GM13977 (cell line): ENCODE measurements at places on chromosomes 4 and X.

GRCh38 chrX:110966839-110967238 is 129.2 kb upstream of the PAK3 start:
- DNase-seq = no peak

DNA sequence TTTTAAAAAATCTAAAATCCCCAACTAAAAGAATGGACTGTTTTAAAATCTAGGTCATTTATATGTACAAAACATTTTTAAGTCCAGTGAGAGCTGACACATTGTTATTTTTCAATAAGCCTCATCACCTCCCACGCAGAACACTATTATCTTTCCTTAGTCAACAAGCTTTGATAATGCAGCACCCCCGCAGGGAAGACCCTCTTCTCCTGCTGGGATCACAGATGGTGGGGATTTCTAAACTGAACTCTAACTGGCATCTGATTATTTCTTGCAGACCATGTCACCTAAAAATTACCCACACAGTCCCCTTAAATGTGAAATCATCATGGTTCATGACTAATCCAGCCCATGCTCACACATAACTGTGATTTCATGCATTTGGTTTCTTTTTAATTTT is 11.6 kb downstream of the SYTL4 start:
- no peak for DNase-seq

DNA sequence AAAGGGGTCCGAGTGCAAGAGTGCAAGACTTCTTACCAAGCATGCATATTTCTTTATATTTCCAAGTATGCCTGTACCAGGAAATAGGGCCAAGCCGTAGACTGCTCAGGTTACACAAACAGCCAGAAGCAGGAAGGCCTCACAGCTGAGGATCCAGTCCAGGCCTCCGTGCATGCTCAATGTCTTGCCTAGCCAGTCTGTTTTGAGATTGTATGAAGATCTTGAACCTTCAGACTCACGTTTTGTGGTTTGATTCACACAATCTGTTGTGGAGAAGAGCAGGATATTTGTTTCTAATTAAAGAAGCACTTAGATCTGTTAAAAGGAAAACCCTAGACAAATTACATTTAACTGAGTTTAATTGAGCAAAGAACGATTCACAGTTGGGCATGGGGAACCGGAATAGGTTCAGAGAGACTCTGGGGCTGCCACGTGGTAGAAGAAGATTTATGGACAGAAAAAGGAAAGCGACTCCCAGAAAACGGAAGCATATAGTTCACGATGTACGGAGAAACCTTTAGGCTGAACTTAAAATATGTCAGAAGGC is 1.2 kb downstream of the MGST2 start:
- no peak for DNase-seq

GRCh38 chrX:134484039-134484438 is 24.1 kb downstream of the HPRT1 start:
- DNase-seq = no peak

DNA sequence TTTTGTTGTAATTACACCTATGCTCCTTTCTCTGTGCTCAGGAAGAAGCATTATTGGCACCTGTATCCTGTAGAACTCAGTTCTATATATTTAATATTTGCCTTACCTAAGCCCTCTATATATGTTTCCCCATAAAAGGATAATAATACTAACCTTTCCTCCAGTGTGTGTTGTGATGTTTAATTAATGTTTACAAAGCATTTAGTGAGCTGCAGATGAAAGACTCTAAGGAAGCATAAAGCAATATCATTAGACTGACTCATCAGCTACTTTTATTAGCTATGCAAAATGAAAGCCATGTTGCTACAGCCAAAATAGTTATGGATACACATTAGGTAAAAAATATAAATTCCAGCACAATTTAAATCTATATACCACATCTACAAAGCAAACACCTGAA is 93.6 kb upstream of the PTPN13 start:
- no peak for DNase-seq

DNA sequence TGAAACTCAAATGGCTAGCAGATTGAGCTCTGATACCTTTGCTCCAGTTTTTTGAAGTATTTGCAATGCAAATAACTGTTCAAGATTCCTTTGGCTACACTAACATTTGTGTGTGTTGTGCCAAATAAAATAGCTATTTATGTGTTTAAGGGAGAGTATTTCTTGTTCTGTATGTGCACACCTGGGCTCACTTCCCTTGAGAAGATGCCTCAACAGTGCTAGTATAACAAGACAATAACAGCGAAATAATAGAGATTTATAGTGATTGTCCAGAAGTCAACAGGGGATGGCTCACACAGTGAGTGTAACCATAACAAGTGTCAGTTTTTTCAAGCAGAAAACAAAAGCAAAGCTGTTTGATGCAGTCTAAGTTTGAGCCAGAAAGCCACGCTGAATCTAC is 460.5 kb downstream of the CENPC start:
- no peak for DNase-seq

- DNase-seq = peak; percentile 55
Observed at GRCh38 chr4:75895744-75896314, 6.4 kb downstream of the PPEF2 start.

GRCh38 chrX:107678957-107679740 is 50.8 kb downstream of the PRPS1 start:
- DNase-seq = no peak
